ENCODE measurements at places on chromosomes 5 and 9.

DNA sequence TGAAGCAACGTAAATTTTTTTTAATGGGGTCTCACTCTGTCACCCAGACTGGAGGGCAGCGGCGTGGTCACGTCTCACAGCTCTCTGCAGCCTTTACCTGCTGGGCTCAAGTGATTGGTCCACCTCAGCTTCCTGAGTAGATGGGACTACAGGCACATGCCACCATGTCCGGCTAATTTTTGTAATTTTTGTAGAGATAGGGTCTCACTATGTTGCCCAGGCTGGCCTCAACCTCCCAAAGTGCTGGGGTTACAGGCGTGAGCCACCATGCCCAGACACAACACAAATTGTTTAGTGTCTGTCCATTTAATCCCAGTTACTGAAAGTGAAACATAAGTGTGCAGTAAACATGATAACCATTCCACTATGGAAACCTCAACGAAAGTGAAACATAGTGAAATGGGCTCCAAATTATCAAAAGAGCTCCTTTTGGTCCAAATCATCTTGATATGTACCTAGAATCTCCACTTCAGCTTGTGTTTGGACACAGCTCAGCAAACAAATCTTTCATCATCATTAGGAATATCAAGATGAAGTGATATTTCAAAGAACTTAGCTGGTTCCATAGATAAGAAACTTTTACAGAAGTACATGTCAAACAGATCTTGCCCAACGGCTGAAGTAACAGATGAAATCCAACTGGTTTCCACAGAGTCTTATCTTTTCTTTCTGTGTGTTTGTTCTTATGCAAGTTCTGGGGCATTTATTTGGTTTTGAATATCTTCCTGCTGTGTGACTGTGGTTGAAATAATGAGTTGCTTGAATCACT lies 41.2 kb upstream of the PLPP1 start:
- no peak for DNase-seq

DNA sequence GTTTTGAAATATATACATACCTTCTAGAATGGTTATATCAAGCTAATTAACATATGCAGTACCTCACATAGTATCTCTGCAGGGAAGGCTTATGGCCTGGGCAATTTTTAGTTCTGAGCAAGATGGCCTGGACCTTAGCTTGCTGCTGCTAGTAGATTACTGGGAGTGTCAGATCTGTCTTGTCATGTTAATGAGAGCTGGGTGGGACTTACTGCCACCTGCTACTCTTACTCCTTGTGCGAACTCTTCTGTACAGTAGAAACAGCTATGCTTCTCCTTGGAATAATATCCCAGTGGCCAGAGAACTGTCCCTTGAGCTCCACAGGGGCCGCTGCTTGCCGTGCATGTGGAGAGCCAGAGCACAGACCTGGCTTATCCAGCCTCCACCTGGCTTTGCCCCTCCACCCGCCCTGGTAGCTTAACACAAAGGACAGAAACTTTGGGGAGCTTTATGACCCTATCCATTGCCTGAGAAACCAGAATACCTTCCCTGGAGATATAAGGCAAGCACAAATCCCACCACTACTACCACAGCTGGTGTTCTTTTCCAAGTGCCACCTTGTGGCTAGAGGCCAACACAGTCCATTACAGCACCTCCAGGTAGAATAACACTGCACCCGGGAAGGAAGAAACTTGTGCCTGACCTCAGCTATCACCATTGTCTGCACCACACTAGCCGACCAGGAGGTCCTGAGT lies 74.4 kb upstream of the RUSC2 start:
- DNase-seq = no peak

DNA sequence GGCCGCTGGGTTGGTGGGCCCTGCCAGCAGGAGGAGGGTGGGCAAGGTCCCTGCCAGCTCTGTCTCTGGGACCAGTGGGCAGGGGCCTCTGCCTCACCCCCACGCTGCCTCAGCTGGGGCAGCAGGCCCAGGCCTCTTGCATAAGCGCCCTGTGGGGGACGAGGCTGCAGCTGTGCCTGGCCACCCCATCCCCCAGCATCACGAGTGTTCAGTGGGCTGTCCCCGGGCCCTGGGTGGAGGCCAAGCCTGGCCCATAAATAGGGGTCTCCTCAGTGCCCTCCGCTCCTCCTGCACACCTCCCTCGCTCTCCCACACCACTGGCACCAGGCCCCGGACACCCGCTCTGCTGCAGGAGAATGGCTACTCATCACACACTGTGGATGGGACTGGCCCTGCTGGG lies at the start of gene PTGDS:
Gene PTGDS, plus strand, starts transcription at position 282 of the 400 bp plus-strand sequence. Its CDS starts 75 bp downstream, at position 357.
- DNase-seq = no peak

- DNase-seq = no peak
Measured at GRCh38 chr5:150214289-150214688, 24.4 kb downstream of the SLC6A7 start.

GRCh38 chr5:170046241-170046640 lies 59.5 kb upstream of the FOXI1 start:
- no peak for DNase-seq

GRCh38 chr5:142678529-142678928 lies 7.4 kb downstream of the FGF1 start:
- DNase-seq = no peak

GRCh38 chr9:79615038-79615437 lies 43.3 kb downstream of the TLE4 start:
- DNase-seq = no peak

DNA sequence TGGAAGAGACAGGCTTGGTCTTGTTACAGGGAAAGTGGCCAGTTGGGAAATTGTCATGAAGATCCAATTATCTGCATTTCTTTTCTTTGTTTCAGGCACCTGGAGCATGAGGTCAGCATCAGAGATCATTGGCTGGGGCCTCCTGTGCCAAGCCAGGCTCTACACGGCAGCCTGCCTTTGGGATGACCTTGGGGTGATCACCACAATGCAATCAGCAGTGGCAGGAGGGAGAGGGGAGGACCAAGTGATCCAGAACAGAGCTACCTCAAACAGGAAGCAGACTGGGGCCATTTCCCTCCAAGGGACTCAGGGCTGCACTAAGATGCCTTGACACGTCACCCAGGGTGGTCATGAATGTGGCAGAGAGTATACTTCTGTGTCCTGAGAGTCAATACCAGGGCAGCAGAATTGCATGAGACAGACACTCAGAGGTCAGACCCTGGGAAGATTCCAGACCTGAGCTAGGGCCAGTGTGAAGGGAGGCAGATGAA lies 8.9 kb downstream of the SMIM23 start:
- DNase-seq = no peak

GRCh38 chr9:138028596-138028995 lies 151.0 kb downstream of the CACNA1B start:
- no peak for DNase-seq

DNA sequence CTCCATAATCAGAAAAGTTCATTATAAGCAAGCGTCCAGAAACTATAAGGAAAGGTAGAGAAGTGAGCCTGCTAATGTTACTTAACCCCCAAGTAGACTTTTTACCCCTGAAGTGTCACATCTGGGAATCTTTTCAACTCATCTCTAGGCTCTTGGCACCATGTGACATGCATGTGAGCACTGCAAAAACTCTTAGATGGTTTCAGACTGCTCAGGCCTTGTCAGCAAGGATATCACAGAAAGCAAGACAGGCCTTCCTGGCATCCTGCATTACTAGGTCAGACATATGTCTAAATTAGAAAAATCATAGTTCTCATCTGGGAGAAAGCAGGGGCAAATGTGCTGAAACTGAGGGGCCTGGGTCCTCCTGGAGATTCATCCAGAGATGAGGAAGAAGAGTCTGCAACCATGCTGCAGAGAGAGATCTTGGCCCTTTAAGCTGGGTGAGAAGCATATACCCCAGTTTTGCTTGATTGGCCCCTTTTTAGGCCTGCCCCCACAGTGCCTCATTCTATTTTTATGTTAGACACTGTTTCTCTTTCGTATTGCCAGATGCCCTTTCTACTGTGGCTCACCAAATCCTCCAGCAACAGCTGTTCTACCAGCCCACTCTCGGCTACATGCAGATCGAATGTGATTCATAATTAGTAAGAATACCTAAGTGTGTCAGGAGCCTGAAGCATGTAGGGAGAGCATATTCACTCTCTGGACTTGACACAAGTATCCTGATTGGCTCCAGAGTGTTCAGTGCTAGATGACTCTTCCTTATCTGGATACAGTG lies 19.0 kb downstream of the TMEM8B start:
- DNase-seq = peak; percentile 59

DNA sequence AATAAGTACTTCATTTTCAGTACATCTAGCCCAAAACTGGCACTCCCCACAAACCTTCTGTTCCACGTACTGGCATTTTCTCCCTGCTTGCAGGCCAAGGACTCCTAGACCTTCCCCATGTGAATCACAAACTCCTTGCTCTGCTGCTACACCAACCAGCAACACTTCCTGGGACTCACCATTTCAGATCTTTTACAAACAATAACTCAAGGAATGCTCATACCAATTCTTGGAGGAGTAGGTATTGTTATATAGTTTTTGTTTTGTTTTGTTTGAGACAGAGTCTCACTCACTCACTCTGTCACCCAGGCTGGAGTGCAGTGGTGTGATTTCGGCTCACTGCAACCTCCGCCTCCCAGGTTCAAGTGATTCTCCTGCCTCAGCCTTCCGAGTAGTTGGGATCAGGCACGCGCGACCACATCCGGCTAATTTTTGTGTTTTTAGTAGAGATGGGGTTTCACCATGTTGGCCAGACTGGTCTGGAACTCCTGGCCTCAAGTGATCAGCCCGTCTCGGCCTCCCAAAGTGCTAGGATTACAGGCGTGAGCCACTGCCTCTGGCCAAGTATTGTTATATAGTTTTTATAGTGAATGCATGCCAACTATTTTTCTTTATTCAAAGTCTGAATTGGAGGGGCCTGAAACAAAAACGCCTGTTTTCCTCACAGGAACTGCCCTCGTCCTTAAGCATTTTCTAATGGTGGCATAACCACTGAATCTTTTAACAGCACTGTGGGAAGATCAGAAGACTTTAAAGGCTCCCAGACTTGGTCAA lies 210.8 kb downstream of the TSSK1B start:
- no peak for DNase-seq

DNA sequence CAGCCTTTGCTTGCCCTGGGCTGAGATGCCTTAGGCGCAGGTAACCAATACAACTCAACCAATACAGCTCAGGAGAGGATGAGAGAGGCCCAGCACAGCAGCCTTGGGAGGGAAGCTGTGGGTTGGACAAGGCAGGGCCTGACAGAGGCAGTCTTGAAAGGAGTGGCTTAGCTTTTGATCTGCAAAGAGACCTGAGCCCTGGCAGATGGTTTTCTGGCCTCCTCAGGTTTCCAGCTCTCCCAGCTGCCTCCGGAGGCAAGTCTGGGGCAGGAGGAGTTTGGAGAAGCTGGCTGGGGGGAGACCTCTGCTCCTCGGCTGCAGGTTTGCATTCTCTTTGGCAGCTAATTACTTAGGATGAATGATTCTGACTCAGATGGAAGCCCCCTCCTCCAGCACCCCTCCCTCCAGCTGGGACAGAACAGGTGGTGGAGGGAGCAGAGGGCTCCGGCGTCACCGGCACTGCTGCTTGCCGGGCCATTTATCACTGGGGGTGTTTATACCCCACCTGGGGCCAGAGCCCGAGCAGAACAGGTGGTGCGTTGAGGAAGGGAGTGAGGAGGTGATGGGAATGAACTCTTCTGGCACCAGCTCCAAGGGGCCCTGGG lies 50.8 kb downstream of the TSPAN17 start:
- DNase-seq = no peak

DNA sequence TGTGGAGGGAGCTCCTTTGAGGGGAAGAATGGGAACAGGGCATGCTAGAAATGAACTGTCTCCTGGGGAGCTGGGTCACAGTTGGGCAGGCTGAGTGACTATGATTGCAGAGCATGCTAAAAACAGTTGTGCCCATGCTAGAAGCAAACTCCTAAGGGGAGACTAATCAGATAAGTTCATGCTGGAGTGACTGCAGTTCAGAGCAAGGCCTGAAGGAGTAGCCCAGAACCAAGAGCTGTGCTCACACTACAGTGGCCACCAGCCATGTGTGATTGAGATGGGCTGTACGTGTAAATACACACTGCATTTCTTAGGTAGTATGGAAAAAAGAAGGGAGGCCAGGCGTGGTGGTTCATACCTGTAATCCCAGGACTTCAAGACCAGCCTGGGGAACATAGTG lies 10.3 kb upstream of the AK1 start:
- no peak for DNase-seq

DNA sequence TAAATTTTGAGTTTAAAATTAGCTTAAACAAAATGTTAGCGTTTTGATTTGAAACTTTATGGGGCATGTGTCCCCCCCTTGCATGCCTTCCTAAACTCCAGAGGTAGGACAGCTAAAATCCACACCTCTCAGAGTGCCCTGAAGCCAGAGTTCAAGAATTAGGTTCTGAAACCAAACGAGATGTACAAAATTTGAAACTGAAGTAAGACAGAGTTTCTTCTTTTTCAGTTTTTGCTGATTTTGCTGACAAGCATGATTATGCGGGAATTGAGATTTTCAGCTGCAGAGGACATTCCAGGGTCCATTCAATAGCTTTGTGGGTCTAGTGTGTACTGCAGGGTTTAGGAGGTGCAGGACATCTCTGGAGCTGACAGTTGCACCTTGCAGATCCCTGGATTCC lies 17.1 kb upstream of the LOX start:
- DNase-seq = no peak

GRCh38 chr5:113682497-113683136 lies 169.1 kb downstream of the YTHDC2 start:
- DNase-seq = no peak

GRCh38 chr5:114362197-114362976 lies 517 bp downstream of the KCNN2 start:
- DNase-seq = no peak

DNA sequence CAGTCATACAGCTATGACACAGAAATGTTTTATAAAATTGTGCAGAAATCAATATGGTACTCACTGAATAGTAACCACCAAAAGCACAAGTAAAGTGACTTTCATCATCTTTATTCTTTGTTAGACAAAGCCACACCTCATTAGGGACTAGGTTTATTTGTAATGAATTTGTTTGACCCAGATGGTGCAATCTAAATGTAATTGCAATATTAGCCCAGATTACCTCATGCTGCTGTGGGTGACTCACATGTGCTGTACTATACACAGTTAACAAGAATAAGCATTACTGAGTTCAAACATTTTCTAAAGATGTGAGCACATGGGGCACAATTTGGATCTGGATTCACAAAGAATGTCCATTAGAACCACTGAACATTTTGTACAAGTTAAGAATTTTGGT lies 759.3 kb upstream of the TYRP1 start:
- no peak for DNase-seq

Measured in activated CD8-positive, alpha-beta memory T cell treated with anti-CD3 and anti-CD28 coated beads, Interleukin-2, amount 10 ng/mL, durations not matched to agents 7 days and 5 days (primary cell).